ENCODE measurements at places on chromosomes 12 and 14.

GRCh38 chr12:75341873-75342272, 7.4 kb downstream of the GLIPR1L1 start:
- no peak for DNase-seq

DNA sequence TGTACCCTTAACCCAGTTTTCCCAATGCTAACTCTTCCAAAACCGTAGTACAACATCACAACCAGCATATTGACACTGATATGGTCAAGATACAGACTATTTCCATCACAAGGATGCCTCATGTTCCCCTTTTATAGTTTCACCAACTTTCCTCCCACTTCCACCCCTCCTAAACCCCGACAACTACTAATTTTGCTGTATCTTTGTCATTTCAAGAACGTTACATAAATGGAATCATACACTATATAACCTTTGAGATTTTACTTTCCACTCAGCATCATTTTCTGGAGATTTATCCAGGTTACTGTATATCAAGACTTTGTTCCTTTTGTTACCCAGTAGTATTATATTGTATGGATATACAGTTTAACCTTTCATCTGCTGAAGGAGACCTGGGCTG, 88.9 kb downstream of the MED13L start:
- no peak for DNase-seq

DNA sequence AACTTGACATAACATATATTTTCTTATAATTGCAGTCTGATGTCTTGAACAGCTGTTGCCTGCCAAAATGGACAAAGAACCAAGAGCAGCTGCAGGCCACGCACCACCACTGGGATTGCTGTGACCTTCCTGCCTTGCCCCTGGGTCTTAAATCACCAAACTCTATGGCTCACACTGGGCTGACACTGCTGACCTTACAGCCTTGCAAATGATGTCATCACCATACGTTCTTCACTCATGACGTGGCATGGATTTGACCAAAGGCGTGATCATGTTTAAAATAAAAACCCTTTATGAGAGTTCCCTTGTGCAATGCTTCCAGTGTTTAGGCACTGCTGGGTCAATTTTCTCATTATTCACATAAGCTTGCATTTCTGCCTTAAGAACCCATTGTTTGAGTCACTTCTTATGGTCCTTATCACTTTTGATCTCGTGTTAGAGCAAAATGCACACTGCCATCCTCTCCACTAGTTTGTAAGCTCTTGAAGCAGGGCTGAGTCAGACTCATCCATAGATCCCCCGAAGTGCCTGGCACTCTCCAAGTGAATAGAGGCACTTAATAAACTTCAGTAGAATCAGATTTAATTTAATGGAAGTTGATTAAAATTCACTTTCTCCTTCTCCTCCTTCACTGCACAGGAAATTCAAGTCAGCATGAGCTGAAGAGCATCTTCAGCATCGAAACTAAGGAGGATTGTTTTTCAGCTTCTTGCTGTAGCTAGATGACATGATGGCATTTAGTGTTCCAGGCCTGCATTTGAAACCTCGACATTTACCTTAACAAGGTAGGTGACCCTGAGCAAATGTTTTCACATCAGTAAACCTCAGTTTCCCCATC, 132.4 kb upstream of the PZP start:
- no peak for DNase-seq

- no peak for DNase-seq
These were observed 21.3 kb downstream of the LRRIQ1 start for GRCh38 chr12:85057370-85057963.

DNA sequence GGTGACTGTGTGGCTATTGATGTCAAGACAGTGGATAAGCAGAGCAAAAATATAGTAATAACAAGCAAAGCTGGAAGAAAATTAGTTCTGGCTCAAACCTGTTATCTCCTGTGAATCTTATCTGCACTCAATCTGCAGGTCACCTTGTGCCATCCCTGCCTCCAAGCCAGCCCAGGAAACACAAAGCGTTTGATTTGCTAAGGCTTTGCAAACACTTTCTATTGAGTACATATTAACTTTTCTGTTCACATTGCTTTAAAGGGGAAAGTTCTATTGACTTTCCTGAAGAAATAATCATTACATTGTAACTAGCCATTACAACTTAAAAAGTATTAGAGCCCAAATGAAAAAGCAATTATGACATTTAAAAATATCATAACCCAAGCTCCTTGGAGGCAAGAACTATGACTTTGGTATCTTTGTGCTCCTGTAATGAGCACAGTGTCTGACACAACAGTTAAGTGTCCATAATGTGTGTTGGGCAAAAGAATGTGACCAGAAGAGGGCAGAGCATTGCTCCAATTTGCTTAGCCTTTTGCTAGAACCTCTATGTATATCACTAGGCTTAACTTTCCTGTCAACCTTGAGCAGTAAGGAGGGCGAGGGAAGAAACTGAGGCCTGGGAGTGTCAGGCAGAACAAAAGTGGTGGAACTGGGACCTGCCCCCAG, 24.7 kb downstream of the SERPINA3 start:
- no peak for DNase-seq

- no peak for DNase-seq
These were observed 7.3 kb downstream of the USP15 start for GRCh38 chr12:62267480-62267879.

GRCh38 chr12:47832263-47832933, 12.7 kb upstream of the HDAC7 start:
- no peak for DNase-seq

GRCh38 chr14:33647385-33647786, 303.5 kb downstream of the EGLN3 start:
- no peak for DNase-seq

GRCh38 chr12:113659015-113659414, 187.3 kb upstream of the LHX5 start:
- DNase-seq = no peak
